Stimulated activated CD4-positive, alpha-beta T cell treated with anti-CD3 and anti-CD28 coated beads, Interleukin-2, amount 100 ng/mL, for 48 hours (primary cell): ENCODE measurements at places on chromosomes 2 and 18.

- no peak for DNase-seq
Measured at GRCh38 chr2:144248350-144249034, 271.4 kb downstream of the ZEB2 start.

DNA sequence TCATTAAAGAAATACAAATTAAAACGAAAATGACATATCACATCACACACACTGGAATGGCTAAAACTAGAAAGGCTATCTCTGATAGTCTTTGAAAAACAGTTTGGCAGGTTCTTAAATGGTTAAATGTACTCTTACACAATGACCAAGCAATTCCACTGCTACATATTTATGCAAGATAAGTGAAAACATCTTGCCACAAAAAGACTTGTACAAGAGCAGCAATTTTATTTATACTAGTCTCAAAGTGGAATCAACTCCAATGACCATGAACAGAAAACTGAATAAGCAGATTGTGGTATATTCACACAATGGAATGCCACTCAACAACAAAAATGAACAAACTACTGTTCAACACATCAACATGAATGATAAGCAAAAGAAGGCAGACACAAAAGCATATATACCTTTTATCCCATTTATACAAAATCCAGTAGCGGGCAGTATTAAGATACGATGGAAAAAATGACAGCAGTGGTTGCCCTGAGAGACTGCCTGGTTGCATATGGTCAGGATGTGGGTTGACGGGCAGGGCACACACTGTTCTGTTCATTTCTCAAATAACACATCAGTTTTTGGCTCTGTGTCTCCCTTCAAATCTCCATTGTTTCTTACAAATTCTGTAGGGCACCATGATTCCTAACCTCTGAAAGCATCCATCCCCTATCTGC is 25.4 kb downstream of the SP100 start:
- no peak for DNase-seq

GRCh38 chr18:39732918-39733317 is 2167.3 kb upstream of the CELF4 start:
- no peak for DNase-seq

DNA sequence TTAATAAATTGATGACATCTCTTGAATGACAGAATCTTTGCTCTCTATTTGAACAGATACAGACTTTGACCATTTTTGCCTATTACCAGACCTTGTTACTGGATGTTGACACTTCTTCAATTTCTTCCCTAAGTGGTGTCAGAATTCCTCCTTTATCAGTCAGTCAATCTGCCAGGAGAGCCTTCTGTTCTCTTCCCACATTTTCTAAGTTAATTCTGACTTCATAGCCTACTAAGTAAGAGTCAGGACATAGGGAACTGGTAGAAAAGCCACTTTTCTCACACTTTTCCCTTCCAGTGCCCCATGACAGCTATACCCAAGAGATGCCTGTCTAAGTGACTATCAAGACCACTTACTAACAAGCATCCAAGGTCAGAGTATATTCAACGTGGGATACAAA is 1187.5 kb upstream of the NXPH2 start:
- DNase-seq = no peak

DNA sequence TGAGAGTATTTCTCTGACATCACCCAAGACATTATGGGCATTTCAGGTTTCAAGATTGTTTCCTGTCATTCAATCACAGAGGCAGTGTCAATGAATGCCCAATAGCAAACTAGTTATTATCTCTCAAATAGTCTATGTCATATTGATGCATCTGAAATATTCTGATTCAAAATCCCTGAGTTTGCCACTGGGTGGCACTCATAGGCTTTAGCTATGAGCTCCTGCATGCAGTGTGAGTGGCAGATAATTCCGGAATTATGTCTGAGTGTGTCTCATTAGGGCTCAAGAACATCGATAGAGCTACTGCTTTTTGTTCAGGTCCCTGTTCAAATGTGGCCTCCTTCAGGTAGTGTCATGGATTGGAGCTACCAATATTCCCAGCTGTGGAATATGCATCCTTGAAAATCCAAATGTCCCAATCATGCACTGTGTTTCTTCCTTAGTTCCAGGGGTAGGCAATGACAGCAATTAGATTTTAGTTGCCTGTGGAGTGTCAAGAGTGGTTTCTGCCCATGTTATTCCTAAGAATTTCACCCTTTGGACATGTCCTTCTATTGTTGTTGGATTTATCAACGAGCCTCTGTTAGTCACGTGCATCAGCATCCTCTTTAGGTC is 7.8 kb upstream of the OR6B3 start:
- DNase-seq = peak; percentile 47

- DNase-seq = no peak
Measured at GRCh38 chr2:46810195-46810594, 105.4 kb downstream of the MCFD2 start.

- DNase-seq = no peak
Measured at GRCh38 chr2:72143441-72144273, 4.0 kb downstream of the CYP26B1 start.

DNA sequence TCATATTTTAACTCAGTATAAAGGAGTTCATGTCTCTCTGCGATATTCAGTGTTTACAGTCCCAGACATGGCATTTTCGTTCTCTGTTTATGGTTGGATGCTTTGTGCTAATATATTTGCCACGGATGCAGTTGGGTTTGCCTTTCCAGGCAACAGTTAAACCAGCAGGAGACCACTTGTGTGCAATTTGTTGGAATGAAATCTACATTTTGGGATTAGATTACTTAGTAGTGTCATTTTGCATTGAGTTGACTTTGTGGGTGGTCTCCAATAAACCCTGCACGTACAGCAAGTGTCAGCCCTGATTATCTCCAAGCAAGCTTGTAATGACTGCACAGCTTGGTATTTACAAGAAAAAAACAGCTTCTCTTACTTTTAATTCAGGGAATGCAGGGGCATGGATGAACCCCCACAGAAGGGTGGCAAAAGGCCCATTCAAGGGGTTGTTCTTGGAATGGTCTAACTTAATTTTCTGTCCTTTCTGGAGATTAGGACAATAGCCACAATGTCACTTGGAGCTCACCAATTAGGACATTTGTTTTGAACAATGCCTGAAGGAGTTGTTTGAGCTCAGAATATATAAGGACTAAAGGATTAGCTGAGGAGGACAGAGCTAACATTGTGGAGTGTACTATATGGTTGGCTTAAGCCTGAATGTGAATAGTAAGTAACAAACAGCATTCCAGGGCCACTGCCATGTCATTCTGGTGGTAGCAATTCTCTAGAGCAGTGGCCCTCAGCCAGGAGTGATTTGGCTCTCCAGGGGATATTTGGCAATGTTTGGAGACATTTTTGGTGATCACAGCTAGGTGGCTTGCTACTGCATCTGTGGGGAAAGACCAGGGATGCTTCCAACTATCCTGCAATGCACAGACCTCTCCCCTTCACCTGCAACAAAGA is 121.5 kb downstream of the SLC4A3 start:
- DNase-seq = no peak

DNA sequence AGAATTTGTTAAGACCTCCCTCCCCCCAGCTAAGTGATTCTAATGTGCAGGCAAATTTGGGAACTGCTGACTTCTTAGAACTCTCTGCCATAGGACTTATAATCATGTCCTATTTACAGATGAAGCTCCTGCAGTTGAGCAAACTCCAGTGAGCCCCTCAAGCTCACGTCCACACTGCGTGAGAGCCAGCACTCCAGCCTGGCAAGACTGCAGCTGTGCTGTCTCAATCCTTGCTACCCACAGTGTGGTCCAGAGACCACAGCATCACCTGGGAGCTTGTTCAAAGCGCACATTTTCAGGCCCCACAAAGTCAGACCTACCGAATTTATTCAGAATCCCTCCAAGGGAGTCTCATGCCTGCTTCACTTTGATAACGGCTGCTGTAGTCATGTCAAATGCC is 243.2 kb upstream of the RAB12 start:
- DNase-seq = no peak

GRCh38 chr2:163182764-163183354 is 344.3 kb upstream of the KCNH7 start:
- DNase-seq = no peak
